Activated CD4-positive, alpha-beta T cell treated with anti-CD3 and anti-CD28 coated beads, Interleukin-2, amount 10 ng/mL, durations not matched to agents 24 days and 14 days (primary cell): ENCODE measurements at places on chromosomes 6 and 20. TPM values are rescaled to one million over a fixed set of nuclear protein-coding genes. Genes with fewer than 3 reads are reported as not detected.
A peak's percentile ranks its signal among the peaks of the same experiment; 100 is the strongest.

PAK5 gene
- not detected in 2 replicates for total RNA-seq

PTCHD4 gene
- total RNA-seq, result not detected in 2 replicates

LY6G6D gene
- not detected in 2 replicates for total RNA-seq

NRSN1 gene
- total RNA-seq, result not detected in 2 replicates

RNF144B gene
- total RNA-seq, result 0.19 and 0.40 TPM in 2 replicates

EMILIN3 gene
- total RNA-seq, result 0.58 and 0.73 TPM in 2 replicates

DNA sequence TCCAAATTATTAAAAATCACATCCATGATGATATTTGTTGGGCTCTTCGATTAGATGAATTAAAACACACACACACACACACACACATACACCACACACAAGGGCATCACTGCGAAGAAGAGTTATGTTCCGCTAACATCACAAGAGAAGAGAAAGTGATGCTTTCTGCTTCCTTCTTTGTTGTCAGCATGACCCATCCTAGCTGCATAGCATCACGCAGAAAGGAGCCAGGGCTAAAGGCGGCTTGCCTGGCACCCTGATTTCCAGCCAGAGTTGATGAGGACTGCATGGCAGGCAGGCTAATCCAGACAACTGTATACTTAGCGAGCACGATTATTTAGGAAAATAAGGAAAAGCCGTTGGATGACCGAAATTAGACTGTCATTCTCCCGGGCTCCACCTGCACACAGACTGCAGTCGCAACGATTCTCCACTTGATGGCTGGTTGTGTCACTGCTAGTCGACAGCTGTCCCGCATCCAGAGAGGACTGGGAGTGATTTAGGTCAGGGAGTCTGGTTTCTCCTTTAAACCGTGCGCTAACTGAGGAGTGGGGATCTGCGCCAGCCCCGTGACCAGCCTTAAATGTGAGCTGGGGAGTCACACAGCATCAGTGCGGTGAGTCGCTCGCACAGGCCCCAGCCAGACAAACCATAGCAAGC, 70.6 kb upstream of the SOX4 start:
- no peak for DNase-seq

- DNase-seq, result no peak
These were observed 122.6 kb downstream of the SULF2 start for GRCh38 chr20:47662483-47663353.

GRCh38 chr6:42786525-42786985, 4.7 kb downstream of the BICRAL start:
- DNase-seq, result no peak

- DNase-seq, result no peak
These were observed 46.4 kb upstream of the POU3F2 start for GRCh38 chr6:98787961-98788360.

DNA sequence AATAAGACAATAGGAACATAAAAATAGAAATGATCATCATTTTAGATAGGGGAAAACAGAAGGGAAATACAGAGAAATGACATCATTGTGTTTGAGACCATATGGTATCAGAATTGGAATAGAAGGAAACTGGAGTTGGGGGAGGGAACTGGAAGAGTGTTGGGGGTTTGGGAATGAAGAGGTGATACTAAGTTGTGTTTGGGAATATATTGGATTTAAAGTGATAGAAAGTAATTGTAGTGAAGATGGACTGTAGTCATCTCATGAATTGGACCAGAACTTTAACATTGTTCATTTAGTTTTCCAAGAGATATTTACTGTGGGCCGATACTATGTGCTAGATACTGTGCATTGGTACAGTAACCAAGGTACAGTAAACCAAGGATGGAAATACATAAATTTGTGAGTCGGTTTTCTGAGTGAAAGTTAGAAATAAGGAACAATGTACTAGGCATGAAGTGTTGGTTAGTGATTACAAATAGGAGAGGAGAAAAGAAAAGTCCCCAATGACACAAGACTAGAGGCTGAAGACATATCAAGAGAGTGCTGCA, 32.3 kb downstream of the KCNQ5 start:
- DNase-seq, result no peak

- DNase-seq, result no peak
These were observed 84.6 kb upstream of the TCF21 start for GRCh38 chr6:133804265-133804664.

DNA sequence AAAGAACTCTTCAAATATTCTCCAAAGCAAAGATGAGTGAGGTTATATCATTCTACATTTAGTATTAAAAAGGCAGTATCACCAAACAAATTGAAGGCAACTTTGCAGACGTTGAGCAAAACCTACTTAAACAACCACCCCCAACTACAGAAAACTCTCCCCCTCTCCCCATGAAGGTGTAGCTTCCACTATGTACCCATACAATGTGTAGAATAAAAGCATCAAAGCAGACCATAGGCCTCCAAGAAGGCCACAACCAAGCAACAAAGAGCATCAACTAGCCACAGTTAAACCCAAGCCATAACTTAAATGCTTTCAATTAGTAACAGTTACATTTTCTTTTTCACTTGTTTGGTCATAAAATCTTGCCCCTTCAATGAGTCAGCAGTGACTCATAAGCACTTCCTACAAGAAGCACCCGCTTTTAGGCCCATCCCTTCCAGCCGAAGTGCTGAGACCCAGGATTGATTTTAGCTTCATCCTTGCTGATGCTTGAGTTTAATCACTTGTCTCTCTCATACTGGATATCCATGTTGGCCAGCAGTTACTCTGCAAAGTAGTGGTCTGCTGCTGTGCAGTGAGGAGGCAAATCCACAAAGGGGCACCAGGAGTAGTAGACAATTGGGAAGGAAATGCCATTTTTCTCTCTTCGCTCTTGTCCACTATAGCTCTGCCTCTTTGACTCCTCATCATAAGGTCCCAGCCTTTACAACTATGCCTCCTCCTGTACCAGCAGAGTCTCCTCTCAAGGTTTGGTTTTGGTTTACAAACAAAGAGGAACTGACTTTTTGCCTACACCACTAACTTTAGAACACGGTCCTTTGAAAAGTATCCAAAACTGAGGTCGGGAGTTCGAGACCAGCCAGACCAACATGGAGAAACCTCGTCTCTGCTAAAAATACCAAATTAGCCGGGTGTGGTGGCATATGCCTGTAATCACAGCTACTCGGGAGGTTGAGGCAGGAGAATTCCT, 8.4 kb upstream of the NUP153 start:
- peak; percentile 78 for DNase-seq

DNA sequence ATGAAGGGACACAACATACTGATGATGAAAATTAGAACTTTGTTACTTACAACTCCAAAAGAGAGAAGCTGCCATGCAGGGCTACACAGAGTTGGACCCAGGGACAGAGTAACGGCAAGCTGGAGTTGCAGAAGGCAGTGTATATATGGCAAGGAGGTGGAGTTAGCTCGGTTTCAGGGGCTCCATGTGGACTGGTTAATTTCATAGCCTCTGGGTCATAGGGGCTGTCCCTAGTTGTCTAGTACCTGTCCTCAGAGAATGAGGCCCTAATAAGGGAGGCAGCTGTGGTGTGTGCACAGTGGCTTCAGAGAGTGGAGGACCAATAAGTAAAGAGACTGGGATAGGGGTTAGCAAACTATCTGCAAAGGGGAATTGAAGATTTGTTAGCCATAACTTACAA, 7.9 kb upstream of the ZSCAN12 start:
- DNase-seq, result no peak

DNA sequence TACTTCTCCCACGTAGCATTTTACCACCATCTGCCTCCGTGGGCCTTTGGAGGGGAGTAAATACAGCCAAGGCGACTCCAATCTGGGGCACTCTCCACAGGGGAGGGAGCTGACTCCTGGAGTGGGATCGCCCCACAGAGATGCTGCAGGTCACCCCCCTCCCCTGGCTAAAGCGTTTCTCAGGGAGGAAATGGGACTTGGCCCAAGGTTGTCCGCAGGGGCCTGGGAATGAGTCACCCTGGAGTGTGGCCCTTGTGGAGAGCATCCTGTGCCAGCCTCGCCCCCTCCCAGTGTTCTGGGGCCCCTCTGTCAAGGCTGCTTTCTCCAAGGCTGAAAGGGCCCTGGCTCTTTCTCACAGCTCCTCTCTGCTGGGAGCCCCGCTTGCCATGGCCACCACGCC, 84.5 kb upstream of the QKI start:
- no peak for DNase-seq
